ENCODE measurements at places on chromosomes 12 and 14.

GRCh38 chr12:131525795-131526508 lies 184.9 kb upstream of the SFSWAP start:
- DNase-seq = no peak

GRCh38 chr14:40618225-40618898 lies 988.3 kb upstream of the LRFN5 start:
- no peak for DNase-seq

- DNase-seq = no peak
These were observed 55.4 kb downstream of the FBXO33 start for GRCh38 chr14:39376667-39377403.

GRCh38 chr12:25715102-25715501 lies 162.0 kb upstream of the LMNTD1 start:
- DNase-seq = no peak

DNA sequence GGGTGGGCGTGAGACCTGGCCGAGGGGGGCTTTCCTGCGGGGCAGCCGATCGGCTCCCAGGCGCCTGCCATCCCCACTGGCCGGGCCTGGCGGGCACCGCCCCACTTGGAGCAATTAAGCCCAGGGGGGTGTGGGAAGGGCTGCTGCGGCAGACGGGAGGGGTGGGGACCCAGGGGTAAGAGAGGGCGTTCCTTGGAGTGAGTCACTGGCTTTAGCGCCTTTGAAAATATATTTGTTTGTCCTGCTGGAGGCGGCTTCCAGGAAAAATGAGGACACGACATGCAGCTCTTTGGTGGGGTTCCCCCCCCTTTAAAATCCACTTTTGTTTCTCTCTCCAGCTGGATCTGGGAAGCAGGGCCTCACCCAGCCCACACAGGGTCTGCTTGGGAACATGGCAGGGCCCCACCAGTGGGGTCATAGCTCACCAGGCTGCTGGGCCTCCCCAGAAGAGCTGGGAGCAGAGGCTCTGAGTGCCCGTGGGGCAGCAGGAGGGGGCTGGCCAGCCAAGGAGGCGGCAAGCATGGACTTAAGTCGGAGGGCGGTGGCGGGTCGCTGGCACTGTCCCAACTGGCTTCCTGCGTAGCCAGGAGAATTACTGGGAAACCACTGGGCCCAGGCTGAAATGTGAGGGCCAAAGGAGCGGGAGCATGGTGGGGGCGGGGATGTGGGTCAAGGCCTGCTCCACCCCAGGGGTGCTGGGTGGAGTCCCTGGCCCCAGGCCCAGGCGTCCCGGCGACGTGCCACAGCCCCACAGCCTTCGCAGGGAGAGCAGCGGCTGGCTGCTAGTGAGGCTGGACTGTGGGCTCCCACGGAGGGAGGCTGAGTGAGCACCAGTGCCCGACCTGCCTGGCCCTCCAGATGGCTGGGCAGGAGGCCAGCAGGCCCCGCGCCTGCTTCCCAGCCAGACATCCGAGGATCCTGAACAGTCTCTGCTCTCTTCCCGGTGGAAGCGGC lies 128.0 kb downstream of the RFLNA start:
- DNase-seq = no peak
